ENCODE measurements at places on chromosomes 13 and 19.

DNA sequence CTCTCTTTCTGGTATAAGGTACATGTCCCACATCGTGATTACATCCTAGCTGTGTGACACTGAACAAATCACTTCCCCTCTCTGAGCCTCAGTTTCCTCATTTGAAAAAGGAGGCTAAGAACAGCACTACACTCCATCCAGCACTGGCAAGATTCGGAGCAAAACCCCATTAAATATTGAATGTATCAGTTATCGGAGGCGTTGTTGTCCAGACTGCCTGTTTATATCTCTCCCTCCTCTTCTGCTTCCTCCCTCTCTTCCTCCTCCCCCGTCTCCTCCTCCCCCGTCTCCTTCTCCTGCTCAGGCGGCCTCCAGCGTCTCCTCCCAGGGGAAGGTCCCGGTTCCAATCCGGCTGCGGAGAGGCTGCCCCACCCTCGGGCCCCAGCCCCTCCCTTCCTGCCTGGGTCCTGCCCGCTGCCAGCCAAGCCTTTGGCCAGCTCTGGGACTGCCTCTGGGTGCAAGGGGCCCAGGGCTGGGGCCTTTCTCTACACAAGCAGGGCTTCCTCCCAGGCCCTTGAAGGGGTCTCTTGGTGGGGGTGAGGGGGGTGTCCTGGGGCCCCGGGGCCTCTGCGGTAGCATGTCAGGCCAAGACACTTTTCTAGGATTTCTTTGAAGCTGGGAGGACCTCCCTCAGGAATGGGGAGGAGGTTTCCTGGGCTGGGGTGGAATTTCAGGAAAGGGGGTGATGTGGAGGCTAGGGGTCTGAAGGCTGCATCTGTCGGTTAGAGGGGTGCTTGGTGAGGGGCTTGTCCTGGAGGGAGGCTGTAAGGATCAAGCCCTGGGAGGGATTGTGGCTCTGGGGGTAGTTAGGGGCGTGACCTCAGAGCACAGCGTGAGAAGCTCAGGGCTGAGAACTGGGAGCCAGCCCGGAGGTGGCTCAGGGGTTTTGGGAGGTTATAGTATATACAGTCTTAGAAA, 1.9 kb downstream of the RRAS start:
- DNase-seq = no peak

DNA sequence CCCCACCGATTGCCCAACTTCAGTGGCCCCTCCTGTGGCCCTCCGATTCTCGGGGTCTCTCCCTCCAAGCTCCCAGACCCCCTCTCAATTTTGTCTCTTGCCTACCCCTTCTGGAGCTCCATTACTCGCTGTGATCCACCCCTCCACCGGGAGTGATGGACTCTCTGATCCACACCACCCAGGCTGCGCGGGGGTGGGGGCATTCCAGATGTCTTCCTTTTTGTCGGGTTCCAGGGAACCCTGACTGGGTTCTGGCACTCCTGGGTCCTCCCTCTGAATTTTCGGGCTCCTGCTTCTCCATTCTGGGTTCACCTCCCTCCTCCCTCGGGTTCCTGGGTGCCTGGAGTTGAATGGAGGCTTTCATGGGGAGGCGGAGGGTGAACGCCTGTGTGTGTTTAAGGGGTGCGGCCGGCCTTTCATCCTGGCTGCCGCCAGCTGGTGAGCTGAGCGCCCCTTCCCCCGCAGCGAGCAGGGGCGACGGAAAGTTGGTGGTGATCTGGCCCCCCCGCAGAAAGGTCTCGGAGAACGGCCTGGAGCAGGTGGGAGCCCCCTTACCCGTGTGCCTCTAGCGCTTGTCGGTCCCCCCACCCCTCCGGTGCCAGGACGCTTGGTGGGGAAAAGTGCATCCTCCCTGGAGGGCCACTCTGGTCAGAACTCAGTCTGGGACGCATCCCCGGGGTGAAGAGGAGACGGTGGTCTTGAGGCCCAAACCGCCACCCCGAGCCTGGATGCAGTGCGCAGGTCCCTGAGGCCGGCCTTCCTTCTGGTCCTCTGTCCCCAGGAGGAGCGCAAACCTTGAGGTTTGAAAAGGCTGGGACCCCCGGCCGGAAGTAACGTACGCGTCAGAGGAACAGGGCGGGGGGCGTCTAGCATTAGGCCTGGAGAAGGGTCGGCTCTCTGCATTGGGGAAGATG, 1.6 kb downstream of the MISP3 start:
- DNase-seq = peak; percentile 79

DNA sequence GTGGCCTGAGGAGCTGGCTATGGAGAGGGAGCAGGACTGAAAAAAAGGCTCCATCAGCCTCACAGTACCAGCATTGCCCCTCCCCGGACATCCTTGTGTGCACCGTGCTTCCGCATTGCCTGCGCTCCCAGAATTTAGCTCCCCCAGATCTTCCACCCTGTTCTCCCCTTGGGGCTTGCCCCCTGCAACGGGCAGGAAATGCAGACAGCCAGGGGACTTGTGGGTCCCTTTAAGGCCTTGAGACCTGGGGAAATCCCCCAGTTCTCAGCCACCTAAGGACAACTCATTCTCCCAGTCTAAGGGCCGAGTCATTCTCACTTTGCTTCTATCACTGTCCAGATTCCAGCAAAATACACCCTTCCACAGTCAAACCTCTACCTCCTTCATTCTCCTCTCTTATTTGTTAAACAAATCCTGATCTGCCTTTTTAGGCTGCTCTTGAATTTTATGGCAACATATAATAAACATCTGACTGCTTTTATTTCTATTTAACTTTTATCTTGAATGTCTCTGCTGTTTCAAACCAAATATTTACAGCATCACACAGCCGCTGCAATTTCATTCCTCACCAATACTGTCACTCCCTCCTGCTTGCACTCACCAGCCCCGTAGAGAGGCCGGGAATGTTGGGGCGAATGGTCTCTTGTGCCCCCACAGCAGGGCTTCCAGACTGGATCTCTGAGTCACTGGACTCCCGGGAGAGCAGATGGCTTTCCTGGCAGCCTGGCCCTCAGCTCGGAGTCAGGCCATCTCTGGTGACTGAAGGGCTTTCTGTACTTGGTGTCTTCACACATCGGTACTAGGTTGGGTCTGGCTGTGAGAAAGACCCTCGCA, 221.9 kb downstream of the TSHZ3 start:
- DNase-seq = no peak

DNA sequence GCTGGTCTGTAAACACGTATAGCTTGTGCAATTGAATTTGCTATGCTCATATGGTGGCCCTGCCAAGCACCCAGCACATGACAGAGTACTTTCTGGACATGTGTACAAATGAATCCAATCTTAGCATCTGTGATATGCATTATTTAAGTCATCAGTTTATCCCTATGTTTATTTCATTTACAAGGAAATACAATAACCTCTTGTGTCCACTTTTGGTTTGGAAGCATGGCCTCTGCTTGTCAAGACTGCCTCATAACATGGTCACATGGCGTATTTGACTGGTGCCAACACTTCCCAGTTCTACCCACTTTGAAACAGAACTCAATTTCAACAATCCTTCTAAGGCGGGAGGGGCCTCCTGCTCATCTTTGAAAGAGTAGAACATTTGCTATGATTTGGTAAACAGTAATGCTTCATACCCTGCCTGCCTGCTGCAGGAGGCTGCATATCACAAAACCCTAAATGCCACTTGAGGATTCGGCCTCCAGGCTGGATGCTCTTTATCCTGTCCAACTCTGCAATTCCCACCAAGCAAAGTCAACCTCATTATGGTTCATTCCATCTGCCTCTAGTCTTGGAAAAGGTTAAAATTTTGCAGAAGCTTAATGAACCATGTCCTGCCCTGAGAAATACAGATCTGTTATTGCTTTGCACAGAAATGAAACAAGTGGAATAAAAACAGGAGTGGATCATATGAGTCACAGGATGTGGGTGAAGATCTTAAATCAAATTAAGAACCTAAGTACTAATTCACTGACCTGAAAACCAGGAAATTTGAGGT, 151.3 kb downstream of the CYSLTR2 start:
- DNase-seq = no peak

DNA sequence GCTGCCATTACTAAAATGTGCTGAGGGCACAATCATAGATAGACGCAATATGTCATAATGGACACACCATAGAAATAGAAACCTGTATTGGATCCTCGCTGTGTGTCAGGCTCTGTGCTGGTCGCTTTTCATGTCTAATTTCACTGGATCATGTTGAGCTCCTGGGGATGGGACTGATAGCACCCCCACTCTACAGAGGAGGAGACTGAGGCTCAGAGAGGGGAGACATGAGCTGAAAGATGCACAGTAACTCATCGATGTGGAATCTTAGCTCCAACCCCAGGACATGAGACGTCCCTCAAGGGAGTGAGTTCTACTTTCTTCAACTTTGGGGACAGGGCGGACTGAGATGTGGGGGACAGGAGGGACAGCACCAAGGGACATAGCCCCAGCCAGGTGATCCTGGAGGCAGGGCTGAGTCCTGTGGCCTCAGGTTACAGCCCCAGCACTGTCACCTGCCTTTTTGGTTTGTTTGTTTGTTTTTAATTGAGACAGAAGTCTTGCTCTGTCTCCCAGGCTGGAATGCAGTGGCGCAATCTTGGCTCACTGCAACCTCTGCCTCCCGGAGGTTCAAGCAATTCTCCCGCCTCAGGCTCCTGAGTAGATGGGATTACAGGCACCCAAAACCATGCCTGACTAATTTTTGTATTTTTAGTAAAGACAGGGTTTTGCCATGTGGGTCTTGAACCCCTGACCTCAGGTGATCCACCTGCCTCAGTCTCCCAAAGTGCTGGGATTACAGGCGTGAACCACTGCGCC, 6.6 kb upstream of the GIPC1 start:
- DNase-seq = no peak

DNA sequence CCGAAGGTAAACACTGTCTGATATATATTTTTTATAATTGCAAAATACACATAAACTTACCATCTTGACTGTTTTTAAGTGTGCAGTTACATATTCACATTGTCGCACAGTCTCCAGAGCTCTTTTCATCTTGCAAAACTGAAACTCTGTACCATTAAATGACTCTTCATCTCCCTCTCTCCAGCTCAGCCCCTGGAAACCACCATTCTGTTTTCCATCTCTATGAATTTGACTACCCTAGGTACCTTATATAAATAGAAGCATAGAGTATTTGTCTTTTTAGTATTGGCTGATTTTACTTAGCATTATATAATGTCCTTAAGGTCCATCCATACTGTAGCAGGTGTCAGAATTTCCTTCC, 45.8 kb downstream of the LRCH1 start:
- DNase-seq = no peak

DNA sequence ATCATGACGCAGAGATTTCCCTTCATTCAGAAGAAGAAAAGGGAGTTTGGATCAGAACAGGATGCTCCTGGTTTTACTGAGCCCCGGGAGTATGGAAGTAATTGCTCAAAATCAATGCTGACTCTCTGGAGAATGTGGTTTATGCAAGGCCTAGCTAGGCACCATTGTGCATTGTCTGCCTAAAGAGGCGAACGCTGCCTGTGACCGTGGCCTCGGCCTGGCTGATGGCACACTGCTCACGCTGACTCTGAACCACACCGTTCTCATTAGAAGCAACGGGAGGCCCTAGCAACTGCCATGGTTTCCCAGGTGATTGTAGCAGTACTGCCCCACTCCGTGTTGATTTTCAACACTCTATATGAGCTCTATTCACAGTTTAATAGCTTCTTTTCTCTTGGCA, 41.7 kb upstream of the UBL3 start:
- DNase-seq = no peak

DNA sequence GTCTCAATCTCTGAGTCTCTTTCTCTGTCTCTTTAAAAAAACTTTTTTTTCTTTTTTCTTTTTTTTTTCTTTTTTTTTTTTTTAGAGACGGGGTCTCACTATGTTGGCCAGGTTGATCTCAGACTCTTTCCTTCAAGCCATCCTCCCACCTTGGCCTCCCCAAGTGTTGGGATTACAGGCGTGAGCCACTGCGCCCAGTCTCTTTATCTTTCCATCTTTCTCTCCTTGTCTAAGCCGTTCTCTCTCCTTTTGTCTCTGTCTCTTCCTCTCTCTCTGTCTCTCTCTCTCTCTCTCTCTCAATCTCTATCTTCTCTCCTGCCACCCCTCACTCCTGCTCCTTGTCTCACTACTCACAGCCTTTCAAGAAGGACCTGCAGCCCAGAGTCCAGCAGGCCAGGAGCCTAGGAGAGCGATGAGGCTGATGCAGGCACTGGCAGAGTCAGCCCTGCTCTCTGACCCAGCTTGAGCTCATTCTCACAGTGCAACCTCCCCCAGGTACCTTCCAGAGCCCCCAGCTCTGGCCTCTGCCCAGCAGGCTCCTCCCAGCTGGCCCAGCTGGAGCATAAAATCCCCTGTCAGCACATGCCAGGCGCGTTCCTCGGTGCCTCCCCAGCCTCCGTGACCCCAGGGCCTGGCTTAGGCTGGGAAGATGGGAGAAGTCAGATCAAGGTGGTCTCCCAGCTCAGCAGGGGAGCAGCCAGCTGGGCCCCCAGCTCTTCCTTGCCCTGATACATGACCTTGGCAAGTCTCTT, at the start of gene NPHS1:
NPHS1 (minus strand) TSS at position 476 of the 752 bp plus-strand sequence. CDS start 667 bp downstream, outside the sequence.
- DNase-seq = no peak

GRCh38 chr19:45601524-45602374, at the start of gene GPR4:
GPR4 (minus strand) TSS chr19:45602212; CDS start chr19:45591866, 10,346 bp downstream.
- no peak for DNase-seq

DNA sequence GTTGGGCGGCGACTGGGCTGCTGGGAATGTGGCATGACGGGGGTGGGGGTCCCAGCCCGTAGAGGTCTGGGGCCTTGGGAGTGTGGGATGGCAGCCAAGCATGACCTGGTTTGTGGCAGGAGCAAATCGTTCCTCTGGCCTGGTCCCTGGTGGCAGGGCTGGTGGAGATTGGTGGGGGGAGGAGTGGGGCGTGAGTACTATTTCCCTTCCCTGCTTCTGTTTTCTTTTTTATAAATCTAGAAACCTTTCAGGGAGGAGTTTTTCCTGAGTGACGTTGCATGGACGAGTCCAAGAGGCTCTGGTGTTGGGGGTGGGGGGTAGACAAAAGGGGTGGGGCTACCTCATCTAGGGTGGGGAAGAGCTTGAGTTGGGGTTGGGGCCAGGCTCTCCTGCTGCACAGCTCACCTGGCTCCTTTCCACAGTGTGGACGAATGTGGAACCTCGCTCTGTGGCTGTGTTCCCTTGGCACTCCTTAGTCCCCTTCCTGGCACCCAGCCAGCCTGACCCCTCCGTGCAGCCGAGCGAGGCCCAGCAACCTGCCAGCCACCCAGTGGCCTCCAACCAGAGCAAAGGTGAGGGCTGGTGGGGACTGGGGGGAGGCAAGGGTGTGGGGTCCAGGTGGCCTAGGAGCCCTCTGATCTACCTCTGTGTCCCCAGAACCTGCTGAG, 15.4 kb upstream of the PRR19 start:
- peak; percentile 59 for DNase-seq

DNA sequence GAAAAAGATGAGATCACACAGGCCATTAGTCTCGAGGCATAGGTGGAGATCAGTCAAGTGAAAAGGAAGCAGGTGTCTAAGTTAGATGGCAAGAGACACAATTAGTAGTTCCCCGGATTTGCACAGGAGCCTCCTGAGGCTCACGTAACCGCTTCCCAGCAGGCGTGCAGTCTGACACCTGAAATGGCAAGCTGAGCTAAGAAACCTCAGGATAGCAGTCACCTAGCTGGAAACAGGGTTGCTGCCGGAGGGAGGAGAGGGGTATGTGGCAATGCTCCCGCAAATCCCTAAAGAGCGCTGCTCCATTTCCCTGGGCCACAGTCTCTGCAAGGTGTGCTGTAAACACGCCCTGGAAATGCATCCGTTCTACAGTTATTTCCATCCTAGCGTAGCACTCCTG, 1151.0 kb downstream of the DIAPH3 start:
- no peak for DNase-seq

GRCh38 chr19:13037161-13037560, 41.9 kb downstream of the NFIX start:
- DNase-seq = no peak

GRCh38 chr19:36120984-36121358, 5.7 kb downstream of the TBCB start:
- DNase-seq = no peak

GRCh38 chr13:40517486-40518480, 148.7 kb downstream of the FOXO1 start:
- DNase-seq = no peak

Data from activated effector memory CD4-positive, alpha-beta T cell treated with anti-CD3 and anti-CD28 coated beads, Interleukin-2, amount 50 U/mL, for 16 hours (primary cell).